ENCODE measurements at places on chromosomes 12 and 14.

DNA sequence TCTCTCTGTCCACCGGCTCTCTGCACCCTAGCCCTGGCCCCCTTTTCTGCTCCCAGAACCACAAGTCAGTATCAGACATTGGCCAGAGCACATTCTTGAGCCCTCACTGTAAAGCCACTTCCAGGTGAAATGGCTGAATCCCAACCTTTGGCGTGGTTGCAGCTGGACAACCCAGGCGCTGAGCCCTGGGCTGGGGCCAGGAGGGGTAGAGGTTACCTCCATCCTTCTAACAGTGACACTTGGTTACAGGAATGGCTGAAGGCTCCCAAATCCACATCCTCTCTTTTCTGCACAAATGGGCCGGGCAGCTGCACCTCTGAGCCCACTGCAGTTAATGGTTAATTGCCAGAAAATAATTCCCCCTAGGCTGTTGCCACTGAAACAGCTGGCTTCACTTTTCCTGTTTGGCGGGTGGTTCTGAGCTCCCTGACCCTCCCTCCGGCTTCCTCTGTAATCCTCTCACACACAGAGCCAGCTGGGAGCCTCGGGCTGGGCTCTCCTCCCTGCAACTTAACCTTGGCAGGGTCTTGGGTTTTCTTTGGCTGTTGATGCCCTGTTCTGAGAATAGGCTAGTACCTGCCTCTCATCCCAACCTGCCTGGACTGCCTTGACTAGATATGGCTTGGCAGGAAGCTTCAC, 44.1 kb downstream of the TSPAN11 start:
- peaks cover 12% of the 10 kb centered on the region for H3K27me3 ChIP-seq
- H3K27ac ChIP-seq = no peak overlapping the region
- no peak overlapping the region for H3K4me3 ChIP-seq
- H3K4me1 ChIP-seq = no peaks in the 10 kb centered on the region
- no peaks in the 10 kb centered on the region for H3K36me3 ChIP-seq

GRCh38 chr14:98170575-98170974, 1101.4 kb downstream of the BCL11B start:
- no peak overlapping the region for H3K27ac ChIP-seq
- no peaks in the 10 kb centered on the region for H3K27me3 ChIP-seq
- no peaks in the 10 kb centered on the region for H3K36me3 ChIP-seq
- no peak overlapping the region for H3K4me3 ChIP-seq
- DNase-seq = no peak

- peak; percentile 23 for DNase-seq
- H3K27ac ChIP-seq = peak overlapping the region; percentile 70
- peak overlapping the region; percentile 27 for H3K4me3 ChIP-seq
- peaks cover 31% of the 10 kb centered on the region for H3K27me3 ChIP-seq
- H3K36me3 ChIP-seq = no peaks in the 10 kb centered on the region
Measured at GRCh38 chr12:76183459-76184186, 99.1 kb upstream of the NAP1L1 start.

DNA sequence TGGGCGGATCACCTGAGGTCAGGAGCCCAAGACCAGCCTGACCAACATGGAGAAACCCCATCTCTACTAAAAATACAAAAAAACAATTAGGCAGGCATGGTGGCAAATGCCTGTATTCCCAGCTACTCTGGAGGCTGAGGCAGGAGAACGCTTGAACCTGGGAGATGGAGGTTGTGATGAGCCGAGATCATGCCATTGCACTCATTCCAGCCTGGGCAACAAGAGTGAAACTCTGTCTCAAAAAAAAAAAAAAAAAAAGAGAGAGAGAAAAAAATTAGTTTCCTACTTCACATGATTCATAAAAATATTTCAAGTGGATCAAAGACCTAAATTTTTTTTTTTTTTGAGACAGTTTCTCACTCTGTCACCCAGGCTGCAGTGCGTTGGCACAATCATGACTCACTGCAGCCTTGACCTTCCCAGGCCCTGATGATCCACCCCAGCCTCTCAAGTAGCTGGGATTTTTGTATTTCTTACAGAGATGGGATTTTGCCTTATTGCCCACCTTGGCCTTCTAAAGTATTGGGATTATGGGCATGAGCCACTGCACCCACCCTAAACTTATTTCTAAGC, 24.9 kb downstream of the FCF1 start:
- peaks cover 51% of the 10 kb centered on the region for H3K36me3 ChIP-seq
- H3K4me3 ChIP-seq = no peak overlapping the region
- H3K4me1 ChIP-seq = peaks cover 2% of the 10 kb centered on the region
- DNase-seq = no peak

GRCh38 chr12:123989753-123990152, 16.7 kb downstream of the ZNF664 start:
- H3K27me3 ChIP-seq = no peaks in the 10 kb centered on the region
- no peak overlapping the region for H3K4me3 ChIP-seq
- peaks cover 47% of the 10 kb centered on the region for H3K4me1 ChIP-seq
- no peak for DNase-seq

Measured in stimulated activated naive B cell treated with anti-CD40 and anti-IgM and Interleukin-4, amounts not matched to agents 10 μg/mL and 1 μg/mL and 100 μg/mL, for 72 hours (primary cell).